ENCODE measurements at places on chromosomes 12 and 14.

- DNase-seq: no peak
Measured at GRCh38 chr14:53331247-53331646, 178.1 kb upstream of the DDHD1 start.

DNA sequence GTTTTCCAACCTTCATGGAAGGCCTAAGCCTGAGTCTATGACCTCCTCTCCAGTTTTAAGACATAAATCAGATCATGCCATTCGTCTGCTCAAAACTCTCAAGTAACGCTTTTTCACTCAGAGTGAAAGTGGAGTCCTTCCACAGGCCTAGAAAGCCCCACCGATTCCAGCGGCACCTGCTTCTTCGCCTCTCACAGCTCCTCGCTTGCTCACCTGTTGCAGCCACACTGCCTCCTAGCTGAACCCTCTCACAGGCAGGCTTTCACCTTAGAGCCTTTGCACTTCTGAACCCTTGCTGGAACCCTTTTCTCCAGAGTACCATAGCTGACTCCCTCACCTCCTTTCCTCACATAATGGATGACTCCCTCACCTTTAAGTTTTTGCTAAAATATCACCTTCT, 301.1 kb downstream of the ZFP36L1 start:
- DNase-seq: no peak

- DNase-seq: no peak
Measured at GRCh38 chr12:53829130-53829819, 77.5 kb upstream of the CISTR start.

DNA sequence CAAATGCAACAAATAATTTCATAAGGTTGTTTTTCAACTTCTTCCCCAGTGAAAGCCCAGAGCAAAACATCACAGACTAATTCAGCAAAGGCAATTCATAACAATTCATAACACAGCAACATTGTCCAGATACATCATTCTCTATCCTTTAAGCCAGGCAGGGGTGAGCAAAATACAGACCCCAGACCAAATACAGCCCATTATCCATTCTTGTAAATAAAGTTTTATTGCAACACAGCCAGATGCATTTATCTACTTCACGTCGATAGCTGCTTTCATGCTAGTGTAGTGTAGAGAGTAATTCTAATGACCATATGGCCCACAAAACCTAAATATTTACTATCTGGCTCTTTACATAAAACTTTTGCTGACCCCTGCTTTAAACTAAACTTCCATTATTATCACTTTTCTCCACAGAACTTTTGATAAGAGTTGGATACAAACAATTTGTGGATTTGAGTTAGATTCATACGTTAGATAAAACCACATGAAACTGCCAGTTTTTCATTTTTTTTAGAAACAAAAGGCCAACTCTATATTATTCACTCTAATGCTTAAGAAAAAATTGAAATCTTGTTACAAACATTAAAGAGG, 174.4 kb downstream of the DUSP6 start:
- DNase-seq: no peak

DNA sequence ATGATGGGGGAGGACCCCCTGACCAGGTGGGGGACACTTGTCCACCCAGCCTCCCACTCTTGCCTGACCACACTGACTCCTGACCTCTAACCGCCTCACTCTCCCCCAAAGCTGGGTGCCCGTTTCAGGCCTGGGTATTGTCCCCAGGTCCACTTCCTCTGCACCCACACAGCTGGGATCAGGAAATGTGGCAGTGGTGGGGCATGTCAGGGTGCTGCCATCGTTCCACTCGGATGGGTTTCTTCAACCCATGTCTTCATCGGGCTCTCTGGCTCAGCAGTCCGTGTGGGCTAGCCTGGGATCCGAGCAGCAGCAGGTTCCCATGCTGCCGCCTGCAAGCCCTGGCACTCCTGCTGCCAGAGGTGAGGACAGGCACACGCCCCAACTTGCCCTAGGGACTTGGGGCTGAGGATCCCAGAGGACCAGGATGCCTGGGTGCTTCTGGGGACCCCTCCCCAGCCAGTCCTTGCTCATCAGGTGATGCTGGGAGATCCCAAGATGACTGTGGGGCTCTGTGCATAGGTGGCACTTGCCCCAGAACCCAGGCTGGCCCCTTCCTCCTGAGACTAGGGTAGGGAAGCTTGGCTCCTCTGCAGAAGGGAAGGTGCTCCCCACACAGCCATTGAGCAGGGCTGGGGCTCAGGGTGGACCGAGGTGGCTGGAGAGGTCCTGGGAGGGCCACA, 2.9 kb upstream of the CLBA1 start:
- DNase-seq: no peak

DNA sequence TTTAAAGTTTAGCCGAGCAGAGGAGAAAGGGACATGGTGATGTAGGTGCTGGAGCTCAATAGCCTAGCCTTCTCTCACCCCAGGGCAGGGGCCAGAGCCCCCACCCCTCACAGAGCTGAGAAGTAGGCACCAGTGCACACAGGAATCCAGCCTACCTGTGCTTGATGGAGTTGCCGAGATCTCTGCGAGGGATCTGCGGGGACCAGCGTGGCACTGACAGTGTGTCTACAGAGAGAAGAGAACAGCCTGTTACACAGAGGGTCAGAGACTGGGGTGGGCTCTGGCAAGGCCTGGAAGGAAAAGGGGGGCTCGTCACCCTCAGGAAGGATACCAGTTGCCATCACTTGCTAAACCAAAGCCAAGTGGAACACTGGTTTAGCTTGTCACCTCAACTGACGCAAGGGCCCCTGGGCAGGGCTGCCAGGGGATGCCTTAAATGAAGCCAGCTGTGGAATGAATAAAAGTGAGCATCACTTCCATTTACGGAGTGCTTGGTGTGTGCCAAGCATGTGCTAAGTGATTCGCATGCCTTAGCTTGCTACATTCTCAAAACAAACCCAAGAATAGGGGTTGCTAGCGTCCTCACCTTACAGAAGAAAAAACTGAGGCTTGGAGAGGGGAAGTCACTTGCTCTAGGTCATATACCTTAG, 220.8 kb upstream of the NOS1 start:
- no peak for DNase-seq

DNA sequence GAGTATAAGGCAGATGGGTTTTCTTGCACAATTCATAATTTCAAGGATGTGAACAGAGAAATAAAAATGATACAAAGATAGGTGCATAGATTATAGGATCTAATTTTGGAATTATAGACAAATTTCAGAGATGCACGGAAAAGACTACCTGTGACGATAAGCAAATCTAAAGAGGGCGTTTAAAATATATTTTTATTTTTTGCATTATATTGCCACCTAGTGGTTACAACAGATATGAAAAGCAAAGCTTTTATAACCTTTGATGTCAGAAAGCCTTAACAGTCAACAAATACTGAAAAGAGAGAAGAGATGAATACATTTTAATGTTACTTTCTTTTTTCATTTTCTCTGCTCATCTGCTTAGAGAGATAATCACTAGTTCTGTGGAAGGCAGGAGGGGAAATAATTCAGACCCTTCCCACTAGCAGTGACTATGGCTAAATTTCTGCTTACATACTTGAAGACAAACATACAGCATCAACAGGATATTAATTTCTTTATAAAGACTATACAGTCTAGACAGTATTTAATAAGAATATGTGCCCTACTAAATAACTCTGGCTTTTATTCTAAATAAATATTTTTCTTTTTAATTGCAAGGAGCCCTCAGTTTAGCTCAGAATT, 46.3 kb downstream of the NTS start:
- peak; percentile 1 for DNase-seq

DNA sequence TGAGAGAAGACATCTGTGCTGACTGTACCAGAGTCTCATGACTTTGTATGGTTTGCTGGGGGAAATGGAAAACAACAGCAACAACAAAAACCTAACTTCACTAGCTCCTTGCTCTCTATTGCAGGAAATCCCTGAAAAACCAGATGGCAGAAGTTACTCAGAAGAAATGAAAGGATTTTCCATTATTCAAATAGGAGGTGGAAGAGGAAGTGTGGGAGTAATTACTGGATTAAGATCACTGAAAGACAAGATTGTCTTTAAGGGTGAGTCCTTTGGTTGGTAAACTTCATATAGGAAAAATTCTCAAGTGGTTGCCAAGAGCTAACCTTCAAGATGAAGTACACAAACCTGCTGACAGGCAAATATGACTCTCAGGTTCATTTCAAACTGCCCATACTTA, 391.9 kb upstream of the ATP2B1 start:
- no peak for DNase-seq

- no peak for DNase-seq
Measured at GRCh38 chr12:69107541-69107940, 131.8 kb upstream of the CPSF6 start.

All from CD4-positive, alpha-beta T cell treated with Interleukin-12 subunit alpha and Interleukin-12 subunit beta, for 1 hour (primary cell).